G401 (cell line): ENCODE measurements at places on chromosomes 6 and 20. TPM values are rescaled to one million over a fixed set of nuclear protein-coding genes. Genes with fewer than 3 reads are reported as not detected.

DNA sequence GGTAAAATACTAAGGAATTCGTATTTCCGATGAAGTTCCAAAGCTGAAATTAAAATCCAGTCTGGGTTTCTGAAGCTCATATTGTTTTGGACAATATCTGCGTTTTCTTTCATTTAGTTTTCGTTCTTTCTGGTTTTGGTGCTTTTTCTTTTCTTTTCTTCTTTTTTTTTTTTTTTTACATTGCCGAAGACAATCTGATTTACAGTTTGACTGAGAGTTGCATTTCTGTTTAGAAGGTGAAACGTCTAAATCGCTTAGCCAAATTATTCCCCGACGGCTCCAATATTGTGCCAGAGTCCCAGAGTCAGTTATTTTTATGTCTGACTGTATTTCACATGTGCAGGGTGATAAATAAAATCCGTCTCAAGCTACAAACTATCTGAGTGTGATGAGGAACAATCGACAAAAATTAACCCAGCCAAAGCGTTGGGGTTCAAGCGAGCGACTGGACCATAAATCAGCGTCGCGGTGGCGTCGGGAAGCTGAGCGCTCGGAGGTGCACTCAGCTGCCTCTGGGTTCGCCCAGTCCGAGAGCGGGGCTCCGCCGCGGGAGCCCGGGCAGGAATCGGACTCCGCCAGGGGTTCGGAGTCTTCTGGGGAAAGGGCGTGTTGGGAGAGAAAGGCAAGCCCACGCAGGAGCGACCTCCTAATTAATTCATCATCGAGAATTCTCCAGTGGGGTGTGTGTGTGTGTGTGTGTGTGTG, 8.2 kb upstream of the TBX18 start:
- no peak for DNase-seq

GRCh38 chr6:15504581-15505350, 158.1 kb downstream of the DTNBP1 start:
- peak; percentile 74 for DNase-seq

GRCh38 chr6:35062676-35063574, 78.2 kb downstream of the TCP11 start:
- no peak for DNase-seq

- DNase-seq = no peak
Observed at GRCh38 chr20:33229843-33230242, 6.0 kb upstream of the BPIFA1 start.

GRCh38 chr6:6931071-6932025, 176.4 kb upstream of the RREB1 start:
- no peak for DNase-seq

- no peak for DNase-seq
Observed at GRCh38 chr6:170010665-170011203, 259.3 kb downstream of the ERMARD start.

DNA sequence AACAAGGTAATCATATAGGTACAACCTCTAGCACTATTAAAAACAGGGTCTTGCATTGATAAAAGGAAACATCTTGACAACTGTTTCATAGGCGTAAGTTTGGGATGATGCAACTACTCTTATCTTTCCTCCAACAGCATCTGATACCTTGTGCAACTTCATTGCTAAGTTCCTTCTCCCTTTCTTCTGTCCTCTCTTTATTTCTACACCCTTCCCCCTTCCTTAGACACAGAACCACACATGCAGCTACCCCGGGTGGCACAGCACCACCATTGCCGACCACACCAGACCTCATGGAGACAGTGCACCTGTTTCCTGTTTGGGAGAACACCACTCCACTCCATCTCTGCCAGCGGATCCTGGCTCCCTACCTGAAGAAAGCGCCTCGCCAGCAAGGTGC, 14.4 kb downstream of the MYB start:
- no peak for DNase-seq

DNA sequence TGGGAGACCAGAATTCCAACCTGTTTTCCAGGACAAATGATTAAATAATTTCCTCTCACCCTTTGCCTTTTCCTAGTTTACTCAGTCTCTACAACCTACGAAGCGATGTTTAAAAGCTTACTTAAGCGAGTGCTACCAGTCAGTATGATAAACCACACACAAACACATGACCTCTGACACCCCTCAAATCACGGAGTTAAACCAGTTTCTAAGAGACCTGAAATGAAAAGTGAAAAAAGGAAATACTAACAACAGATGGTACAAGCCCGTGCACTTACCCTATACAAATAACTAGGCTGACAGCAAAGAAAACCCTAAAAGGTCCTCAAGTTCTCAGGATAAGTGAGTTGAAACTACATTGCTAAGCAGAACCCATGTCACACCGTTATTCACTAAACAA, 7.7 kb downstream of the TNFRSF21 start:
- no peak for DNase-seq

- DNase-seq = no peak
Observed at GRCh38 chr20:54474046-54474445, 1.3 kb upstream of the DOK5 start.

- no peak for DNase-seq
Observed at GRCh38 chr6:27957516-27957915, 475 bp downstream of the OR2B6 start.

- DNase-seq = peak; percentile 35
Observed at GRCh38 chr6:55069132-55069781, 105.1 kb upstream of the HCRTR2 start.

GRCh38 chr6:107435798-107436197, 23.6 kb downstream of the PDSS2 start:
- no peak for DNase-seq

GRCh38 chr6:111850295-111850937, 22.8 kb downstream of the FYN start:
- DNase-seq = no peak

GRCh38 chr6:7262746-7263518, 50.1 kb downstream of the SSR1 start:
- no peak for DNase-seq

GRCh38 chr20:12788632-12789299, 220.0 kb upstream of the SPTLC3 start:
- no peak for DNase-seq

DNA sequence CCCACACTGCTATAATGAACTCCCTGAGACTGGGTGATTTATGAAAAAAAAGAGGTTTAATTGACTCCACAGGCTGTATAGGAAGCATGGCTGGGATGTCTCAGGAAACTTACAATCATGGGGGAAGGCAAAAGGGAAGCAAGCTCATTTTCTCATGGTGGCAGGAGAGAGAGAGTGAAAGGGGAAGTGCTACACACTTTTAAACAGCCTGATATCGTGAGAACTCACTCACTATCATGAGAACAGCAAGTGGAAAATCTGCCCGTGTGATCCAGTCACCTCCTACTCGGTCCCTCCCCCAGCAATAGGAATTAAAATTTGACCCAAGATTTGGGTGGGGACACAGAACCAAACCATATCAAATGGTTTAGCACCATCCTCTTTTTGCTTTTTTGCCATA, 116.6 kb upstream of the CEP162 start:
- no peak for DNase-seq

- no peak for DNase-seq
Observed at GRCh38 chr6:149052350-149053106, 265.0 kb upstream of the TAB2 start.

- DNase-seq = no peak
Observed at GRCh38 chr6:155543166-155543847, 87.7 kb upstream of the NOX3 start.

DNA sequence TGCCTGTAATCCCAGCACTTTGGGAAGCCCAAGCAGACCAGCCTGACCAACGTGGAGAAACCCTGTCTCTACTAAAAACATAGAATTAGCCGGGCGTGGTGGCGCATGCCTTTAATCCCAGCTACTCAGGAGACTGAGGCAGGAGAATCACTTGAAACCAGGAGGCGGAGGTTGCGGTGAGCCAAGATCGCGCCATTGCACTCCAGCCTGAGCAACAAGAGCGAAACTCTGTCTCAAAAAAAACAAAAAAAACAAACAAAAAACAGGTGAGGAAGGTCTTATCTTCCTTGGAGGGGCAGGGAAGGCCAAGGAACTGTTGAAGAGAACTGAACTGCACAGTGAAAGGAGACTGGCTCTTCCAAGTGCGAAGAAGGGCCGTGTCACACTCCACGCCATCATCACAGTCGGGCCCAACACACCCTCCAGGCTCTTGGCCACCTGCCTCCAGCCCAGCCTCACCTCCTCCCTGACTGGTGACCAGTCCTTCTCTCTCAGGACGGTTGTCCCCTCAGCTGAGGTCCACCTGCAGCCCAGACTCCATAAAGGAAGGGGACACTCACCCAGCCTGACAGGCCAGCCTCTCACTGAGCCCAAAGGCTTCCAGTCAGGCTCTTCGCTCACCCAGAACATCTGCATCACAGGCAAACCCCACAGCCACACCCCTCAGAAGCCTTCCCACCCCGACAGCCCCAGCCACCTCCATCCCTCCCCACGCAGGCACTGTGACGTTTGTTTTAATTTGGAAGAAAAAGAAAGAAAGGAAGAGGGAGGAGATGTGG, 4.1 kb downstream of the ZC3H12D start:
- DNase-seq = no peak

- DNase-seq = no peak
Observed at GRCh38 chr20:41046716-41047115, 18.1 kb downstream of the TOP1 start.

GRCh38 chr6:90631046-90631445, 44.2 kb upstream of the MAP3K7 start:
- DNase-seq = no peak

- no peak for DNase-seq
Observed at GRCh38 chr6:5466281-5467136, 205.2 kb downstream of the FARS2 start.

Gene ENPP5
- not detected in 2 replicates for total RNA-seq

Gene TCF15
- total RNA-seq = 0.10 and 3.1 TPM in 2 replicates

Gene SLC22A1
- total RNA-seq = not detected in 2 replicates

Gene PNPLA1
- total RNA-seq = not detected in 2 replicates

Gene MATN4
- not detected in 2 replicates for total RNA-seq

Gene ARFGEF3
- not detected in 2 replicates for total RNA-seq
